ENCODE measurements at places on chromosomes 4 and X.

DNA sequence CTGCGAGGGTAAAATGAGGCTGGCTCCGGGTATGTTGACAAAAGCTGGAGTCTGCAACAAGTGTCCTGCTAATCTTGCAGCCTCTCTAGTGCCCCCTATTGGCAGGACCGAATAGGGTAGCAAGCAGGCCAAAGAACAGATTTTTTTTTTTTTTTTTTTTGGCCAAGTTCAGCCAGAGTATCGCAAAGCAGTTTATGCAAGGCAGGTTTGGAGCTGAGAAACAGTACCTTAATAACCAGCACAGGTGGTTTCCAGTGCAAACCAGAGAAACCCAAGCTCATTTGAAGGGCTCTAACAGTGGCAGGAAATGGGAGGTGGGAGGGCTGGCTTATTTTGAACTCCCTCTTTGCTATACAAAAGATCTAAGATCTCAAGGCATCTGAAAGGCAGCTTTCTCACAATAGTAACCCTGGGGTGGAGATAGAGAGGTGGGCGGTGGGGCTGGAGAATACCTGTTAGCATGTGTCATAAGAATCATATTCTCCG is 38.2 kb upstream of the OCIAD2 start:
- DNase-seq: no peak

- no peak for DNase-seq
Measured at GRCh38 chrX:22889819-22890218, 109.9 kb upstream of the DDX53 start.

GRCh38 chr4:80082693-80083092 is 9.7 kb upstream of the ANTXR2 start:
- no peak for DNase-seq

DNA sequence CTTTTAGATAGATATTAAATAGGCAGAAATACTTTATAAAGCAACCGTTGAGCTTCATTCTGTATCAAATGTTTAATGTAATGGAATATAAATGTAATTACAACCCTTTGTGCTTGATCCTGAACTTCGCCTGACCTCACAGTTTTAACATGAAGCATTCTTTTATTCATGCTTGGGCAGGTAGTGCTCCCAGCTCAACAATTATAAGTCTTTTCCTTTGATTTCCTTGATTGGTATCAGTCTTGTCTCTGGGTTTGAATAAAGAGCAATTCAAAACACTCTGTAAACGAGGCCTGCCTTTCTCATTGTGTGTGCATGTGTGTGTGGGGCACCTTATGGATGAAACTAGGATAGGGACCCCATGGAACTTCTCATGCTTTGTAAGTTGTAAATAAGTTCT is 6.8 kb downstream of the METAP1 start:
- no peak for DNase-seq

DNA sequence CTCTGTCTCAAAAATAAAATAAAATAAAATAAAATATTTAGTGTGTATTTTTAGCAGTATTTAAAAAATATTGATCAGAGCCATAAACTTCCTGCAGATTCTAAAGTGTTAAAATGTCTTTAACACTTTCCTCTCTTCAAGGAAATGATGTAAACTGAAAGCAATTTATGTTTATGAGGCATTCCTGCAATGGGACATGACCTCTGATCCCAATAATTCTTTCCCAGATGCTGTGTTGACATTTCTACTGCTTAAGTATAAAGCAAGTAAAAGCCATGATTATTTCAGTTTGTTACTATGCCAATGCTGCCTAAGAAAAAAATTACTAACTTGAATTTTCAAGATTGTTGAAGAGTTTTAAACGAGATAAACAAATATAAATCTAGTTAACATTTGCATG is 29.0 kb downstream of the COQ2 start:
- DNase-seq: no peak

- DNase-seq: no peak
Measured at GRCh38 chr4:74503580-74503979, 58.6 kb downstream of the AREG start.

- no peak for DNase-seq
Measured at GRCh38 chr4:101795704-101796103, 5.2 kb downstream of the BANK1 start.

GRCh38 chr4:116400480-116400879 is 684.9 kb downstream of the TRAM1L1 start:
- DNase-seq: no peak

DNA sequence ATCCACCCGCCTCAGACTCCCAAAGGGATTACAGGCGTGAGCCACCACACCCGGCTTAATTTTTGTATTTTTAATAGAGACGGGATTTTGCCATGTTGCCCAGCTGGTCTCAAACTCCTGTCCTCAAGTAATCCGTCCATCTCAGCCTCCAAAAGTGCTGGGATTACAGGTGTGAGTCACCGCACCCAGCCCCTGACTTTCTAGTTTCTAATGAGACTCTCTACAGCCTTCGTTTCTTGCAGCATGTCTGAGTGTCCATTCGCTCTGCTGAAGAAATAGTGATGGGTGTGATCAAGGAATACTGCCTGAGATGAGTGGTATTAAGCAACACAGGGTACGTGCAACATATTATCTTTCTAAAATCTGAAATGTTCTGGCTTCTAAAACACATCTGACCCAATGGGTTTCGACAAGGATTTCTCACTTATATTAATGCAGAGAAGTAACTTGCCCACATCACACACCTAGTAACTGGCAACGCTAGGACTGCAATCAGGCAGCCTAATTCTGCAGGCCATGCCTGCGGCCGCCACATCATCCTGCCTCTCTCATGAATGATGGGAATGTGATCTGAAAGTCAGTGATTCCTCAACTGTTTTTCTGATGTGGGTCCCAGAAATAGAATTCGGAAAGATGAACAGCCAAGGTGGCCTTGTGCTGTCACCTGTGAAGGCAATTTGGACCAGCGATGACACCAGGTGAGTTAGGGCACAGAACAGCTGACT is 74.3 kb downstream of the RBM47 start:
- no peak for DNase-seq

DNA sequence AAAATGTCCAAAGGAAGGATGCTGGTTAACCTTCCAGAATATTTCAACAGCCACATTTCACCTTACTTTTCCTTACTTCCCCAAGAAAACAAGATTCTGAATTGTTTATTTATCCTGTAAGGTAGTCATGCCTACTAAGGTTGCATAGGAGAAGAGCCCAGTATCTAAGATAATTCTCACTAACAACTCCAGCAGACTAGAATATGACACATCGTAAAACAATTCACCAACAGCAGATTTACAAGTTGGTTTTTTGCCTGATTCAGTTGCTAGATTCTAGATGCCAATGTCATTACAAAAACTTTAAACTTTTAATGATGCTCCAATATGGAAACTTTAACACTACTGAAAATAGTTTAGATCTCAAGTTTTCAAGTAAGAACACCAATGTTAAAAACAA is 176.4 kb downstream of the IL13RA2 start:
- no peak for DNase-seq

- no peak for DNase-seq
Measured at GRCh38 chr4:158728236-158728635, 5.0 kb upstream of the PPID start.

DNA sequence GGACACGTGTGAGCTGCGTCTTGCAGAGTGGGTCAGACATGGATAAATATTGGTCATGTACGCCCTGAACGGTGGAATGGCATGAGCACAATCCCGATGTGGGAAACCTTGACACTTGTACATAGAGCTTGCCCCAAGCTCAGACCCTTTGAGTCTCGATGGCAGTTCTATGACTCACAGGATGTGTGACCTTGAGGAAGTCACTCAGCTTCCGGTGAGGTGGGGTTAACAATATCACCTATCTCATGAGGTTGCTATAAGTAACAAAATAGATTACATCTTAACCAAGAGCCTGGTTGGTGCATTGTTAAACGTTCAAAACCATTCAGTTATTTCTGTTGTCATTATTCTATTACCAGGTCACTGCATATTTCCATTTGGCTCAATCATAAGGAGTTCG is 109.1 kb upstream of the TBL1X start:
- DNase-seq: no peak

GRCh38 chrX:5307416-5307815 is 921.3 kb downstream of the NLGN4X start:
- DNase-seq: no peak

GRCh38 chrX:6052111-6052745 is 176.4 kb downstream of the NLGN4X start:
- DNase-seq: no peak

- DNase-seq: peak; percentile 65
Measured at GRCh38 chr4:38166768-38167167, 206.6 kb downstream of the PTTG2 start.

GRCh38 chrX:103608306-103608963 is 672 bp downstream of the TCEAL3 start:
- DNase-seq: no peak

DNA sequence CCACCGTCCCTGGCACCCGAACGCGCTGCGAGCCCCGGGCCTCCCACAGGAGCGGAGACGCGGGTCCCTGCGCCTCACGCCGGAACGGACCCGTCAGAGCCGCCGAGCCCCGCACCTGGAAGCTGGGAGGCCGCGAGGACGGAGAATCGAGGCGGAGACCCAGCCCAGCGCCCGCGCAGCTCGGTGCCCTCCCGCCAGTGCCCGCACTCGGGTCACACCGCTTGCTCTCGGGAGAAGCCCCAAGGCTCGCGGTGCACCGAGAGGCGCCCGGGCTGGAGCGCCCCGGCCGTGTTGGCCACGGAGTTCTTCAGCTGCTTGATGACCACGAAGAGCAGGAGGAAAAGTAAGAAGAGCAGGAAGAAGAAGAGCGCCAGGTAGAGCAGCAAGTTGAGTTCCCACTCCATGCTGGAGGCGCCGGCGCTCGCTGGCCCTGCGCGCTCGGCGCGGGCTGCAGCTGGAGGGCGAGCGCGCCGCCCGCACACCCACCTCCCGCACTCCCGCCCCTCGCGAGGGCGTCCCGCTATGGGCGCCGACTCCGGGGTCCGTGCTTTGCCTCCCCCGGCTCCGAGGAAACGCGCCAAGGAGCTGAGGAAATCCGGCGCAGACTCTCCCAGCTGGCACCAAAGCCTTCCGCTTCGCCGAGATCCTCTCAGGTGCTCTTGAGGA is at the start of gene SMIM43:
SMIM43 (minus strand) TSS at position 463 of the 666 bp plus-strand sequence; CDS start at position 404, 59 bp downstream.
- DNase-seq: no peak

DNA sequence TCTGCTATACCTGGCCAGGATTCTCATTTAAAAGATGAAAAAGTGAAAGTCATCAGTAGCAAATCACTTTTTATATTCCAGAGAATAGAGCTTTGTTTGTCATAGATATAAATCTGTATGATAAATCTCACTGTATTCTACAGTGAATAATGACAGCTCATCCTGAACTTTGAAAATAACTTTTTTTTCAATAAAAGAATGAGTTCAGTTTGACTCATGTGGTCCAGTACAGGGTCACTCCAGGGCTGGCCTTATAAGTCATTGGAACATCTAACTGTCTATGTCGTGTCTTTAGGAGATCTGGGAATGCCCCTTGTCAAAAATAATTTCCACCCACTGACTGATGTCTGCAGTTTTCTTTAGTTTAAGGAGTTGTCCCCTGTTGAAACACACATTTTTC is 18.5 kb upstream of the CXCL8 start:
- DNase-seq: no peak
